ENCODE measurements at places on chromosomes 3 and 15.

DNA sequence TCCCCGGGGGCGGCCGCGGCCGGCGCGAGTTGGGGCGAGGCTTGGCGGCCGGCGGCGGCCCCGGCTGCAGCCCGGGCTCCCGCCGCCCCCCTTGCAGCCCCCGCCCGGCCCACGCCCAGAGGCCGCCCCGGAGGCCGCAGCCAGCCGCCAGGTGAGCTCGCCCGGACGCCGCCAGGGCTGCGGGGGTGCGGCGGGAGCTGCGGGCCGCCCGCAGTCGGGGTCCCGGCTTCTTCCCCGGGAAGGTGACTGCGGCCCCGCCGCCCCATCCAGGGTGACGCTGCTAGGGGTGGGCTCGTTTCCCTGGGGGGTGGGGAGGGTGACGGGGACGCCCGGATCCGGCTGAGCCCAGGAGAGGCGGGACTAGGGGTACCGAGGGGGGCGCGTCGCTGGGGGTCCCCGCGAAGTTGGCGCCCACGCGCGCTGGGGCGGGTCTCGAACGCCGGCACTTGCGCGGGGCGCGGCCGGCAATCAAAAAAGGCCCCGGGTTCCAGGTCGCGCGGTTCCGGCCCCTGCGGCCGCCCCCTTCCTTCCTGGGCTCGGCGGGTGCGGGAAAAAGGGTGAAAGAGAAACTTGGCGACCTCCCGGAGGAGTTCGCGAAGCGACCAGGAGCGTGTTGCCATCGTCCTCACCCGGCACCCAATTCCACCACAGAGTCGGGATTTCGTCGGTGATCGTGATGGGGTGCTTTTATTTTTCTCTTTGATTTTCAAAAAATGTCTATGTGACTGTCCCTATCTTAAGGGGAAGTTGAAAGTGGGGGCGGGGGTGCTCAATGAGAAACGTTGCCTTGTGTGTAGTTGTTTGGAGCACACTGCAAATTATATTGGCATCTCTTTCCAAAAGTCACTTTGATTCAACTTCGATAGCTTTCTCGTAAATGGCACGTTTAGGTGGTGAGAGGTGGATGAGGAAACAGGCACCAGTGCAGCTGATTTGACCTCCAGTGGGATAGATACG lies 619 bp downstream of the ATXN7 start:
- H3K4me3 ChIP-seq, result peak overlapping the region; percentile 96
- peaks cover 8% of the 10 kb centered on the region for H3K36me3 ChIP-seq
- H3K4me1 ChIP-seq, result peaks cover 10% of the 10 kb centered on the region

DNA sequence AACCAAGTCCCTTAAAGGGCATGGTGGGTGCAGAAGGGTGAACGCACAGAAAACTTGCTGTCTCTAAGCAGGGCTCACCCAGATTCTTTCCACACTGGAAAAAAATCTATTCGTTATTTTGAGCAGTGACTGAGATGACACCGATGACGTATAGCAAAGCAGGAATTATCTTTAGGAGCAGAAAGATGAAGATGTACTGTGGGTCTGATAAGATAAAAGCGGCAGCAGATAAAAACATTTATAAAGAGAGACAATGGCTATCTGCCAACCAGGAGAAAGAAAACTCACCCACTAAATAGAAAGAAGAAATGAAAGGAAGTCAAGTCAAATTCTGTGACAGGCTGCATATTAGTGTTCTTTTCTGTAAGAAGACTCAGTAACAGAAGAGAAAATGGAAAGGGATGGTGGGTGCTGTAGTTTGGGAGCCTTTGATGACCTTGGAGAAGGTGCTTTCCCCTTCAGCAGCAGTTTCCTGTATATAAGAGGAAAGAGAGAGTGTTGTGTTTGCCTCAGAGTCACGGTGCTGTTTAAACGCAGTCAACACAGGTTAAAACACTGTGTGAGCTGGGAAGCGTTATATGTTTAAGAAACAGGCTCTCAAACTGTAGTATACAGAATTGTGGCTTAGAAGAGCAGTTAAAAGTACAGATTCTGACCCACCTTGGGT lies 111.6 kb downstream of the AQP9 start:
- H3K36me3 ChIP-seq, result no peaks in the 10 kb centered on the region
- H3K4me1 ChIP-seq, result peaks cover 26% of the 10 kb centered on the region
- no peaks in the 10 kb centered on the region for H3K27me3 ChIP-seq
- peak overlapping the region; percentile 81 for H3K27ac ChIP-seq
- H3K4me3 ChIP-seq, result no peak overlapping the region
- no peak for DNase-seq

GRCh38 chr3:147402159-147402558 lies 4.2 kb downstream of the ZIC4 start:
- H3K4me3 ChIP-seq, result no peak overlapping the region
- no peaks in the 10 kb centered on the region for H3K4me1 ChIP-seq
- no peak overlapping the region for H3K27ac ChIP-seq
- DNase-seq, result no peak
- peaks cover 7% of the 10 kb centered on the region for H3K27me3 ChIP-seq

GRCh38 chr3:123161167-123161566 lies 40.6 kb upstream of the SEC22A start:
- peaks cover 28% of the 10 kb centered on the region for H3K36me3 ChIP-seq
- H3K27ac ChIP-seq, result no peak overlapping the region
- H3K4me3 ChIP-seq, result no peak overlapping the region
- no peaks in the 10 kb centered on the region for H3K27me3 ChIP-seq

GRCh38 chr15:27250223-27250622 lies 279.2 kb downstream of the GABRG3 start:
- no peaks in the 10 kb centered on the region for H3K36me3 ChIP-seq
- no peaks in the 10 kb centered on the region for H3K4me1 ChIP-seq
- no peak for DNase-seq
- no peak overlapping the region for H3K4me3 ChIP-seq

DNA sequence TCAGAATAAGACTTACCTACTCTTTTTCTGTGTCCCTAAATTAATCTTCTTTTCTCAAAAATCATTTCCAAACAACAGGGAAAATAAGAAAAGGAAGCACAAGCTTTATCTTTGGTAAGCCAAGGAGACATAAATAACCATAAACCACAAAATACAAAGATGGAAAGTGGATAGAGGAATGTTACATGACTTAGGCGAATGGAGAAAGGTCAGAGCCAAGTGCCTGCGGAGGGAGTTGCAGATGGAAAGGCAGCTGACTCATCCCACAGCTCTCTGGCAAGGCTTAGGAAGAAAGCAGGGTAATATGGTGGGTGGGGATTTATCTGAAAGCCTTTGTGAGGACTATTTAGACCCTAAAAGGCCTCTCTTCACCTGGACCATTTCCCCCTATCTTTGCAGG lies 72.8 kb downstream of the GALK2 start:
- H3K27me3 ChIP-seq, result no peaks in the 10 kb centered on the region
- no peak overlapping the region for H3K27ac ChIP-seq
- no peak overlapping the region for H3K4me3 ChIP-seq
- no peaks in the 10 kb centered on the region for H3K4me1 ChIP-seq
- DNase-seq, result peak; percentile 24
- H3K36me3 ChIP-seq, result peaks cover 9% of the 10 kb centered on the region

- H3K4me3 ChIP-seq, result peak overlapping the region; percentile 52
- H3K4me1 ChIP-seq, result peaks cover 61% of the 10 kb centered on the region
- DNase-seq, result no peak
These were observed 362.2 kb downstream of the RBMS3 start for GRCh38 chr3:29643034-29643425.

DNA sequence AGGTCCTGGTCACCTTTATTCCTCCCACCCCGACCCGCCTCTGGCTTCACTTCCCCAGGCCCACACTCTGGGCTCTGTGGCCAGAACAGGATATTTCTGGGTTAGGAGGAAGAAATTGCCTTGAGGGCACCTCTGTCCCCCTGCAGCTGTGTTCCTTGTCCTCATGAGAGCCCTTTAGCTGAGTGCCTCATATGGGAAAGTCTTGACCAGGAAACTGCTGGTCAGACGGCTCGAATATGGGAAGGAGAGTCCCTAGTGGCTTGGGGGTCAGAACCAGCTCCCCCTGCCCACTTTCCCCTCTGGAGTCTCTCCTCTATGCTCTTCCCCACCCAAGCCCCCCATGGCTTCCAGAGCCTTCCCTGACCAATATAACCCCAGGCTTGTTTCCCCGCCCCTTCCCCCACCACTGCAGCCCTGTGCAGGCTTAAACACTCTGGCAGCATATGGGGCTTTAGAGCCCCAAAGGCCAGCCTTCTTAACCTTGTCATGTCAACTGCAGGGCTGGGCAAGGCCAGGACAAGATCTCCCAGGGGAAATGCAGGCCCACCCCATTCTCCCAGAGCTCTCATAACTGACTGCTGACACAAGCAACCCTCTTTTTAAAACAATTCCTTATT lies 36.4 kb downstream of the SEC22C start:
- no peaks in the 10 kb centered on the region for H3K4me1 ChIP-seq
- H3K4me3 ChIP-seq, result no peak overlapping the region
- DNase-seq, result no peak
- H3K27me3 ChIP-seq, result no peaks in the 10 kb centered on the region

GRCh38 chr15:39102431-39102830 lies 478.4 kb upstream of the THBS1 start:
- no peak overlapping the region for H3K27ac ChIP-seq
- no peak overlapping the region for H3K4me3 ChIP-seq
- H3K27me3 ChIP-seq, result no peaks in the 10 kb centered on the region

- H3K36me3 ChIP-seq, result peaks cover 1% of the 10 kb centered on the region
- no peak overlapping the region for H3K27ac ChIP-seq
- no peaks in the 10 kb centered on the region for H3K27me3 ChIP-seq
- H3K4me1 ChIP-seq, result no peaks in the 10 kb centered on the region
- H3K4me3 ChIP-seq, result no peak overlapping the region
These were observed 61.6 kb downstream of the SHQ1 start for GRCh38 chr3:72786668-72787067.

DNA sequence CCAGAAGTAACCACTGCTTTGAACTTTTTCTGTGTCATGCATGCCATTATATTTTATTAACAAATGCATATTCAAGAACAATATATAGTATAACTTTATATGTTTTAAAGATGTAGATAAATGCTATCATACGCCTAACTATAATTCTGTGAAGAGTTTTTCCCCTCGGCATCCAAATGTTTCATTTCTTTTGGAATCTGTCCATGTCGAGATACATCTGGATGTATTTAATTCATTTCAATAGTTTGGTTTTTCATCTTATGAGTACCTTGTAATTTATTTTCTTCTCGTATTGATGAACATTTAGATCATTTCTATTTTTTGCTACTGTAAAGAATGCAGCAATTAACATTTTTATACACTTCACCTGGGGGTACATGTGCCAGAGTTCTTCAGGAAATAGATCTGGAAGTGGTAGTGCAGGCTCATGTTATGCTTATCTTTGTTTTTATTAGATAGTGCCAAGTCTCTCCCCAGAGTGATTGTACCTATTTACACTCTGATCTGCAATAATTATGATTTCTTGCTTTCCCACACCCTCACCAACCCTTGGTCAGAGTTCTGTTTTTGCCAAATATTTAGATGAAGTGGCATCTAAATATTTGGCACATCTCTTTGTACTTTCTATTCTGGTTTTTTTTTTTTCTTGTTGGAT lies 29.7 kb downstream of the USP13 start:
- DNase-seq, result no peak
- H3K27ac ChIP-seq, result peak overlapping the region; percentile 73
- H3K27me3 ChIP-seq, result no peaks in the 10 kb centered on the region
- H3K4me3 ChIP-seq, result no peak overlapping the region
- peaks cover 31% of the 10 kb centered on the region for H3K36me3 ChIP-seq
- H3K4me1 ChIP-seq, result peaks cover 30% of the 10 kb centered on the region

GRCh38 chr3:124984754-124985153 lies 50.2 kb upstream of the MUC13 start:
- H3K27ac ChIP-seq, result no peak overlapping the region
- peaks cover 24% of the 10 kb centered on the region for H3K36me3 ChIP-seq
- H3K27me3 ChIP-seq, result no peaks in the 10 kb centered on the region

DNA sequence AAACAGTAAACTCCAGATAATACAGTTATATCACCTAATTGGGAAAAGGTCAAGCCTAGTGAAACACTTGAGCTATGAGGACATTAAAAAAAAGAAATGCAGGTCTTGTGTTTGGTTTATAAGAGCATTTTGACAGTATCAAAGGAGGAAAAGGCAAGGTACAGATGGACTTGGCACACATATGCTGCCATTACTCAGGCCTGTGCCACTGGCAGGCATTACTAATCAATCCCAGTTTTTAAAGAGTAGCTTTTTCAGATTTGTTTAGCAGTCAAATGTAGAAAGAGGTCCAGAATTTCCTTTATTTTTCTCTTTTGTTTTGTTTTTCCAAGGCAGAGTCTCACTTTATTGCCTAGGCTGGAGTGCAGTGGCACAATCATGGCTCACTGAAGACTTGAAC lies 38.9 kb downstream of the MDFIC2 start:
- H3K27ac ChIP-seq, result no peak overlapping the region
- H3K4me1 ChIP-seq, result no peaks in the 10 kb centered on the region
- H3K27me3 ChIP-seq, result no peaks in the 10 kb centered on the region
- DNase-seq, result no peak

GRCh38 chr15:31367730-31368344 lies 41.2 kb downstream of the KLF13 start:
- H3K36me3 ChIP-seq, result no peaks in the 10 kb centered on the region
- H3K4me3 ChIP-seq, result no peak overlapping the region
- no peak for DNase-seq
- H3K4me1 ChIP-seq, result peaks cover 64% of the 10 kb centered on the region

GRCh38 chr3:66439666-66440344 lies 61.0 kb downstream of the LRIG1 start:
- H3K27me3 ChIP-seq, result no peaks in the 10 kb centered on the region
- no peaks in the 10 kb centered on the region for H3K36me3 ChIP-seq
- no peak for DNase-seq
- H3K4me3 ChIP-seq, result no peak overlapping the region
- H3K27ac ChIP-seq, result peak overlapping the region; percentile 91

DNA sequence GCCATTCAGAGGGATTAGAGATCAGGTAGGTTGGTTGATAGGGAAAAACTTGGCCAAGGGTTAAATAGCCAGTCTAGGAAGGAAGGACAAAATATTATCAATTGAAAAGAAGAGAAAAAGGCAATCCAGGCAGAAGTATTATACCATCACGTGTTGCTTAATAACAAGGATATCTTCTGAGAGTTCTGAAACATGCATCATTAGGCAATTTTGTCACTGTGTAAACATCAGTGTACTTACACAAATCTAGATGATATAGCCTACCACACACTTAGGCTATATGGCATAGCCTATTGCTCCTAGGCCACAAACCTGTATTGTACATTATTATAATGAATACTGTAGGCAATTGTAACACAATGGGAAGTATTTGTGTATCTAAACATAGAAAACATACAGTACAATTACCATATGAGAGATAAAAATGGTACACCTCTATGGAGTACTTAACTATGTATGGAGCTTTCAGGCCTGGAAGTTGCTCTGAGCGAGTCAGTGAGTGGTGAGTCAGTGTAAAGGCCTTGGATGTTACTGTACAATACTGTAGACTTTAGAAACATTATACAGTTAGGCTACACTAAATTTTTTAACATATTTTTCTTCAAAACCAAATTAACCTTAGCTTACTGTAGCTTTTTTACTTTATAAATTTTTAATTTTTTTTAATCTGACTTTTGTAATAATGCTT lies 2.7 kb downstream of the TEX55 start:
- H3K27me3 ChIP-seq, result no peaks in the 10 kb centered on the region
- H3K36me3 ChIP-seq, result no peaks in the 10 kb centered on the region
- H3K27ac ChIP-seq, result no peak overlapping the region
- no peak for DNase-seq
- no peak overlapping the region for H3K4me3 ChIP-seq

- peaks cover 11% of the 10 kb centered on the region for H3K4me1 ChIP-seq
- H3K27ac ChIP-seq, result no peak overlapping the region
- H3K4me3 ChIP-seq, result no peak overlapping the region
- H3K36me3 ChIP-seq, result no peaks in the 10 kb centered on the region
- H3K27me3 ChIP-seq, result no peaks in the 10 kb centered on the region
These were observed 135.8 kb upstream of the ANKRD28 start for GRCh38 chr3:15933439-15934139.

- H3K27ac ChIP-seq, result peak overlapping the region; percentile 81
- no peak overlapping the region for H3K4me3 ChIP-seq
These were observed 15.5 kb upstream of the PPP1R2 start for GRCh38 chr3:195558602-195559001.

- H3K27ac ChIP-seq, result no peak overlapping the region
- DNase-seq, result no peak
- H3K4me1 ChIP-seq, result no peaks in the 10 kb centered on the region
- H3K27me3 ChIP-seq, result no peaks in the 10 kb centered on the region
- no peak overlapping the region for H3K4me3 ChIP-seq
These were observed 67.2 kb upstream of the TGFBR2 start for GRCh38 chr3:30539206-30539605.
